ENCODE measurements at places on chromosomes 5 and 9.

DNA sequence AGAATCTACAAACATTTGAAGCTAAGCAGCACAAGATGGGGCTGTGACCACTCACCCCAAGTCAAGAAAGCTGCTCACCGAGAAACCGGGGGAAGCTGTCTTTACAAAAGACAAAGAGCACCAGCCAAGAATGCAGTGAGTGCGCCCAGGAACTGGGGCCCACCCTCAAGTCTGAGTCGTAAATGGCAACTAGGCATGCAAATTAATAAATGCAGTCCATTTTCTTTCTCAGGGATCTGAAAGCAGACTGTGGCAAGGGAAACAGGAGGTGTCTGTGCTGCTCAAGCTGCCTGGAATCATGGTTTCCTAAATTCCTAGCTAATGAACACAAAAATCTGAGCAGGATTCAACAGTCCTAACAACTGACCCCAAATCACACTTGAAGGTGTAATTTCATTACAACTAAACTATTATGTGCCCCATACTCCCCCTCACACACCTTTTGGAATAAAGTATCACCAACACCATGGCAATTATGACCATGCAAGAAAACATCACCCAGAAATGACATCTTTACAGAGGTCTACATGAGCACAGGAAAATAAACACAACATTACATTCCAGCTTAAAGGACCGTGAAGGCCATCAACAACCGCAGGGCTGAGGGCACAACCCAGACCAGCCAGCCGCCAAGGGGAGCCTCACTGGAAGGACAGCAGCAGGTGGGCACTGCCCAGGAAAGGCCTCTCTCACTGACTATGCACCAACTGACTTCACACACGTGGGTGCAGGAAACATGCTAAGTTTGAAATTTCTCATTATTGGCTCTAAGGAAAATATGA, 17.6 kb downstream of the NSUN2 start:
- DNase-seq = no peak

DNA sequence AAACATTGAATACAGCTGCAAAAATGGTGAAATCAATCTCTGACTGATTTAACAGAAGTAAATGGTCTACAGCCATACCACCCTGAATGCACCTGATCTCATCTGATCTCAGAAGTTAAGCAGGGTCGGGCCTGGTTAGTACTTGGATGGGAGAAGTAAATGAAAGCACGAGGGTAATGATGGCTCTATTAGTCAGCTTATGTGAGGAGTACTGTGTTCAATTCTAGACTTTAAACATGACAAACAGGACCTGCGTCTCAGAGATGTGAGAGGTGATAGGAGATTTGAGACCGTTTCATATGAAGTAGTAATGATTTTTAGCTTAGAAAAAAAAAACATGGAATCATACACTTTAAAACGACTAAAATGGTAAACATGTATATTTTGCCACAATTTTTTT, 77.1 kb upstream of the SUSD1 start:
- no peak for DNase-seq

DNA sequence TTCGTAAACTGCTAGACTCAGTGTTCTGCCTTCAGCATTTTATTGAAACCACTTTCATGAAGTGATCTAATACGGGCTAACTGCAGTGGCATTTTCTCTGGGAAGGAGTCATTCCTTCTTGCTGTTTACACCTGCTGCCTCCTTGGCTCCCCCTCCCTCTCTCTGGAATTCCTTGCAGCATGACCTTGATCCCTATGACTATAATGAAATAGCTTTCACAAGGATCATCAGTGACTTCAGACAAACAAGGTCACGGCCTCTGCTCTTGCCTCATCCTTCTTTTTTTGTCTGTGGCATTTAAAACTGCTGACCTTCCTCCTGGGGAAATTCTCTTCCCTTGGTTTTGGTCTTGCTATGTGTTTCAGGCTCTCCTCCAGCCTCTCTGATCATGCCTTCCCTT, 90.2 kb downstream of the ZNF462 start:
- no peak for DNase-seq

DNA sequence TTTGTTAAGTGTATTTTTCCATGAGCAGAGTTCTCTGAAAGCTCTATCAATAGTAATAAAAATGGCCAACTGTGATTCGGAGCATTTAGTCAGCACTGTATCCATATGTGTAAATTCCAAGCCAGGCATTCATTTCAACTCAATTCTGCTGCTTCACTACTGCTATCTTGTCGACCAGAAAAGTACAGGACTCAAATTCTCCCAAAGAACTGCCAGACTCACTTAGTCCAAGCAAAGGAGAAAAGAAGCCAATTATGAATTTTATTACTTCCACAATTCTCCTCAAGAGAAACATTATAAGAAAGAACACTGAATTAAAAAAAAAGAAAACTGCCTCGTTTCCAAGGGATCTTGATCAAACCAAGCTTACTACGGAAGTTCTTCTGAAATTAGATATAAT, 906.3 kb upstream of the DMAC1 start:
- DNase-seq = no peak

- no peak for DNase-seq
Observed at GRCh38 chr5:113909782-113910181, 396.3 kb downstream of the YTHDC2 start.

DNA sequence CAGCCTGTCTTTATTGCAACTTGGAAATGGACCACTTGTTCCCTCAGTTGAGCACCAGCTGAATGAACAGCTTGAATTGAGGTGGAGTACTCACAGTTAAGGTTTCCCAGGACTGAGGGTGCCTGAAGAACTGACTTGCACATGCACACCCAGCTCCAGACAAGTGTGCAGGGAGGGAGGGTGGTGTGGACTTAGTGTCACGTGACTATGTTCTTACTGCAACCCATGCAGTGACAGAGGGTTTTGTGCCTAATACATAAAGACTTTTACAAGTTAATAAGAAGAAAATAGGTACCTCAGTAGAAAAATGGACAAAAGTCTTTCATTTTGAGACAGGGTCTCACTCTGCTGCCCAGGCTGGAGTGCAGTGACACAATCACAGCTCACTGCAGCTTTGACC, 18.0 kb downstream of the BARX1 start:
- DNase-seq = no peak

DNA sequence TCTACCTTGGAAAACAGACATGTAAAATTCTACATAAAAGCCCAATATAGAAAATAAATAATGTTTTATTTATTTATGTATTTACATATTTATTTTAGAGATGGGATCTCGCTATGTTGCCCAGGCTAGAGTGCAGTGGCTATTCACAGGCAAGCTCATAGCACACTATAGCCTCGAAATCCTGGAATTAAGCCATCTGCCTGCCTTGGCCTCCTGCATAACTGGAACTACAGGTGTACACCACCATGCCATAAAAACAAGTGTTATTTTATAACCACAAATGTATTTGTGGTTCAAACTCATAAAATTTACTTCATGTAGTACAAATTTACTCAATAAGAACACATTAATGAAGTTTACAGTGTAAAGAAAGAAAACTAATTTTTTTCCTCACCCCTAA, 7.0 kb upstream of the RFK start:
- DNase-seq = no peak

DNA sequence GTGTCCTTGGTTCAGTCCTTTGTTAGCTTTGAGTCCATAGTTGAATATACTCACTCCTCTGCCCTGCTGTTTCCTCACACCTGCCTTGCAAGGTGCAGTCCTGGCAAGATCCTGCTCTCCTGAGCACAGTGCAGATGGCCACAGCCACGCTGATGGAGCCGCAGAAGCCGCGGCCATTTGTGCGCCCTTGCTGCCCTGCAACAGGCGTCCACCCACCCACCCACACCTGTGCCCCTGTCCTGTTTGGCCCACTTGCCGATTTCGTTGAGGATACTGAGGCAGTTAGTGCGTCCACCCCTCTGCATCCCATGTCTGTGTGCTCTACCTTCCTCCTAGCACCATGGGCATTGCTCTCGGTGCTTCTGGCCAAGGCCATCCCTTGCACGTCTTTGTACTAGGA, 51.1 kb upstream of the LRRTM2 start:
- no peak for DNase-seq

DNA sequence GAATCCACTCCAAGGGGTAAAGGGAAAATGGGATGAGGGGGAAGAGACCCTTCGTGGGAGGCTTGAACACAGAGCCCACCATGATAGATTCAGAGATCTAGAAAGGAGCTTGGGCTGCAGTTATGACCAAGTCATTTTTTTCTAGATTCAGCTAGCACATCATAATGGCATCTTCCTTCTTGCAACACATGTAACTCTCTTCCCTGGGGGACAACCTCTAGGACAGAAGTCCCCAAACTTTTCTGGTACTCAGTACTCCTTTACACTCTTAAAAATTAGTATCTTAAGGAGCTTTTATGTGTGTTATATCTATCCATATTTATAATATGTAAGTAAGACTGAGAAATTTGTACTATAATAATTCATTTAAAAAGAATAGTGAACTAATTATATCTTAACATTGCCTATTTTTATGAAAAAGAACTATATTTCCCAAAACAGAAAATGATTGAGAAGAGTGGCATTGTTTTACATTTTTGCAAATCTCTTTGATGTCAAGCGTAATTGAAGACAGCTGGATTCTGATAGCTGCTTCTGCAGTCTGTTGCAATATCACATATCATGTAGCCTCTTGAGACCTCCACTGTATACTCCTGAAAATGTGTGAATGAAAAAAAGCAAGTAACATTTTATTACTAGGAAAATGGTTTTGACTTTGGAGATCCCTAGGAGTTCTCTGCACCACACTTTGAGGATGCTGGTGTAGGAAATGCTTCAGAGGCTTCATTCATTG, 875 bp downstream of the ACO1 start:
- no peak for DNase-seq

DNA sequence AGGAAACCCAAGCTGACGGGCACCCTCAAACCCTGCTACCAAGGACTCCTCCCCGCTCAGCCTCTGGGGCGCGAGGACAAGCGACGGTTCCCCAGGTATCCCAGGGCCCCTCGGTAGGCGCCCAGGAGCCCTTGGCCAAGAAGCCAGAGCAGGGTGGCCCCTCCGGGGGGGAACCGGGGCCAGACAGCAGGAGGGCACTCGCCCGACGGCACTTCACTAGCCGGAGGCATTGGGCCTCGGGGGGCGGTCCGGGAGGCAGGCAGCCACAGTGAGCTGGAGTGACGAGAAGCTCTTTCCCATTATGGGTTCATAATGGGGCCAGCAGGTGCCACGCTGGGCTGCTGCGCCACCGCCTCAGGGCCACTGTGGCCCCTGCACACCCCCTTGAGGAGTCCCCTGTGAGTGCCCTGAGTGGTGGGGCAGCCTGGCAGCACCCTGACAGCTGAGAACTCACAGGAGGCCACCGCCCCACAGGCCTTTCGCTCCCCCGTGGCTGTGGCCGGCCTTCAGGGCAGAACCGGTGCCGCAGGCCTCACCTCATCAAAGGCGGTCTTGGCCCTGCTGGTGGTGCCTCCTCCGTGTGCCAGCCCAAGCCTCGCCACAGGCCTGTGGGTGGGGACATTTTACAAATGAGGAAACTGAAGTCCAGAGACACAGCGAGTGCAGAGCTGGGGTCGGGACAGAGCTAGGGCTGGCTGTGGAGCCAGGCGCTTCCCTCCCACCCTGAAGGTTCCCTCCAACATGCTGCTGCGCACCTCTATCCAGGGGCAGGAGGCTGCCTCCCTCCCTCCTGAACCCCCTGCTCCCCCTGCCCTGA, 68.7 kb downstream of the PSMB7 start:
- peak; percentile 39 for DNase-seq

DNA sequence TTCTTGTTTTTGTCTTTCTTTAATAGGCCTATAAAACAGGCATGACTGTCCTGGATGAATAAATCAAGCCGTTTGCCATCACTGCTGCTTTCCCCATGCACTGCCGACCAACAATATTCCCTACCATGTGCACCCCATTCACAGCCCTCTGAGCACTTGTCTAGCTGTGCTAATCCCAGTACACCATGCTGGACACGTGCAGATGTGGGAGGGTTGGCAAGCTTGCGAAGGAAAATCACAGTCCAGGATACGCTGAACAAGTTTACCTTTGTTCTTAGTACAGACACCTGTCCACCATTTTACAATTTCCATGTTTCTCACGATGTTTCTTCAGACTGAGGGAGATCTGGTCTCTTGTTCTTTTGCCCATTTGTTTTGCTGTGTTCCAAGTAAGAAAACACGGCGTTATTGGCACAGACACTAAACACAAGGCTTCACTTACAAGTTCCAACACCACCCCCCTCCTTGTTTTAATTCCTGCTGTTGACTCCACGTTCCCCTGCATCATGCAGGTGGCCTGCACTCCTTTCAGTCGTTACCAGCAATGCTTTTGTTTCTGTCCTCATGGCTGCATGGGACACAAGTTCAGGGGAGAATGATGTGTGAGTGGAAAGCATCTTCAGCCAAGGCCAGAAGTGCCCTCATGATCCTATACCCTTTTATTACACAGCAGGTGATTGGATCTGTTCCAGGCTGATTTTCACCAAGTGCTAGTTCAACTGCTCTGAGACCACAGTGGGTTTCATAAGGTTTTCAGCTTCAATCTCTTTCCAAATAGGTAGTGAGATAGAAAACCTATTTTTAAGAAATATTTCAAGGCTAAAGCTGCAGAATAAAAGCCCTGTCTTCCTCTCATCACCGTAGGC, 608.9 kb downstream of the IRX1 start:
- no peak for DNase-seq
